Renal cortical epithelial cell (primary cell): ENCODE measurements at places on chromosomes 16 and 17.

- no peak for DNase-seq
Measured at GRCh38 chr16:21167929-21168602, 9.6 kb downstream of the LDAF1 start.

- DNase-seq, result no peak
Measured at GRCh38 chr17:8963647-8964258, 1.8 kb downstream of the PIK3R5 start.

- DNase-seq, result no peak
Measured at GRCh38 chr17:36532435-36532975, 2.2 kb downstream of the MYO19 start.

DNA sequence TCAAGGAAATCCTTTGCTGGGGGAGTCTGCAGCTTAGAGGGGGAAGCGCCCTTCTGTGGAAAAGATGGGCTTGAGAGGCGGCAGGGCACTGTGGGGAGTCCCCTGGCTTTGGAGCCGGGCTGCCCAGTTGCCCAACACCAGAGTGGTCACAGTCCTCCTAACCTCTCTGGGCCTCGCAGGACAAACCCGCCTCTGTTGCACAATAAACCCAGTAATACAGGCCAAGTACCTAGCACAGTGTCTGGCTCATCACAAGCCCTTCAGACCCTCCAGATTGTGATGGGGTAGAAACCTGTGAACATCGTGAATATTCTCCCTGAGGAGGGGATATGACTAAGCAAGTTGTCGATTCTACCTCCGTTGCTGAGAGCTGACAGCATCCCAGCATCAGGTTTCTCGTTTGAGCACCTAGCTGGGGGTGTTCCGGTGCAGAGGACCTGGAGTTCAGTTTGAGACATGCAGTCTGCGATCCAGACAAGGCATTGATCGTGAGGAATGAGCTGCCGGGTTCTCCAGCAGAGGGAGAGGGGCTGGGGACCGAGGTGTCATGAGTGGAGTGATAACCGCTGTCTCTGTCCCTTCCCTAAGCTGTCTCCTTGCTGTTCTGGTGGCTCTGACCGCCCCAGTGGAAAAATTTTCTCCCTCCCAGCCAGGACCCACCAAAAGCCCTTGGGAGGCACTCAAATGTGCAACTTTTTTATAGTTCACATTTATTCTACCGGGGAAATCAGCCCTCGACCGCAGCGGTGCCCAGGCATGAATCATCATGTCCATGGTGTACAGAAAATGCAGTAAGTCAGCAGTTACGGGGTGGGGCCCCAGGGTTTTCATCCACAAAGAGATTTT lies 161.9 kb downstream of the WSCD1 start:
- peak; percentile 83 for DNase-seq

DNA sequence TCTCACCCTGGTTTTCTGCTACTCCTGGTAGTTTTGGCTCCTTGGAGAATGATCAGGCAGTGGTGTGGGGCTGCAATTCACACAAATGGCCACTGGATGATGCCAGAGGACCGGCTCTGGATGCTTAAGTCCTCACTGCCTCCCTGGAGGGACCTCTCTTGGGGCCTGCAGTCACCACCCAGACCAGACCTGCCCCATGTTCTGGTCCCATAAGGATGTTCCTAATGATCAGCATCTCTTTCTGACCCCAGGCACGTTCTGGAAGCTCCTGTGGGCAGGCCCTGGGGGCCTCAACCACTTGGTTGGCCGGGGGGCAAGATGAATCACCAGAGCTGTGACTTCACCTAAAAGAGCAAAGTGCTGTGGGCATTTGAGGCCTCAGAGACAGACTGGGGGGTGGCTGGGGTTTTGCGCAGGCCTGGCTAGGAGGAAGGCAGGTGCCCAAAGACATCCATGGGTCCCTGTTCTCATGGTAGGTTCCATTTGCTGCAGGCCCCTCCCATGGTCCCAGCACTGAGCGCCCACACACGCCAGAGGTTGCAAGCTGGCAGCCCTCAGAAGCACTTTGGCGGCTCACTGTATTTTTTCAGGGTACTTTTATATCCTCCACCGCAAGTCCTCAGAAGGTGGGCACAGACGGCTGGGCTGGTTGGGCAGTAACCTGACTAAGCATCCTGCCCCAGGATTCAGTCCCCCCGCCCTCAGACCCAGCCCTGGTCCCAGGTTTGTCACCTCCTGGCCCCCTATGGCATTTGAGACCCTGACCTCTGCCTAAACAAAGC lies 53.2 kb downstream of the NT5M start:
- DNase-seq, result peak; percentile 71

GRCh38 chr17:50955667-50956120 lies 89.5 kb upstream of the TOB1 start:
- no peak for DNase-seq

DNA sequence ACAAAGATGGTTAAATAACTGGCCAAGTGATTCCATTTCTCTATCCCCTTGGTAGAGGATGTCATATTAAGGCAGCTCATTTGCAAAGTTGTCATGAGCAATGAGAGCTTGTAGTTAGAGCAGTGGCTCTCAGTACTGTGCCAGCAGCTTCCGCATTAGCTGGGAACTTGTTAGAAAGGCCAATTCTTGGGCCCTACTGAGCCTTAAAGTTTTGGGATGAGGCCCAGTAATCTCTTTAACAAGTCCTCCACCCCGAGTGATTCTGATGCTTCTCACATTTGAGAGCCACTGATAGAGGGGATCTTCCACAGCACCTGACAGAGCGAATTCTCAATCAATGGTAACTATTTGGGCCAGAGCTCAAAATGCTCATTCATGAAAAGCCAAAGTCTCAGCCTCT lies 20.2 kb upstream of the CCL1 start:
- DNase-seq, result no peak

DNA sequence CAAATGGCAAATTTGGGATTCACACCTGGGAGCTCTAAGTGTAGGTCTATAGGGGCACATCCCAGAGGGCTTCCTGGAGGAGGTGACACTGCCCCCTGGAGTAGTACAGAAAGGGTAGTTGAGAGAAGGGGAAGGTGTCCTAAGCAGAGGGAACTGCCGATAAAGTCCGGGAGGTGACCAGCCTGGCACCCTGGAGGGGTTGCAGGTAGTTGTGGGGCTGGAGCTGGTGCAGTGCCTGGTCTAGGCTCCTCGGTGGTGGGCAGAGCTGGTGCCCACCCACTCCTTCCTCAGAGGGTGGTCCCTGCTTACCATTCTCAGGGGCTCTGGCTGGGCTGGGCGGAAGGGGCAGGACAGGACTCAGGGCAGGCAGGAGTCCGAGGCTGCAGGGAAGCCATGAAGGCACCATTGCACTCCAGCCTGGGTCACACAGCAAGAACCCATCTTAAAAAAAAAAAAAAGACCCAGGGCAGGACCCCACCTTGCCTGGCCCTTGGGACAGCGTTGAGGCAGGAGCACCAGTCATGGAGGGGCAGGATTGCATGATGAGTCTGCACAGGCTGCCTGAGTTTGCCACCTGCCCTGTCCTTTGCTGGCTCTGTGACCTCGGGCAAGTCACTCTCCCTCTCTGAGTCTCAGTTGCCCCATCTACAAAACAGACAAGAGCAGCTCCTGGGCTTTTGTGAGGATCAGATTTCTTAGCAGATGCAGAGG lies 43.8 kb downstream of the LAT start:
- DNase-seq, result no peak

- DNase-seq, result no peak
Measured at GRCh38 chr17:21512307-21513011, 136.3 kb downstream of the KCNJ12 start.

DNA sequence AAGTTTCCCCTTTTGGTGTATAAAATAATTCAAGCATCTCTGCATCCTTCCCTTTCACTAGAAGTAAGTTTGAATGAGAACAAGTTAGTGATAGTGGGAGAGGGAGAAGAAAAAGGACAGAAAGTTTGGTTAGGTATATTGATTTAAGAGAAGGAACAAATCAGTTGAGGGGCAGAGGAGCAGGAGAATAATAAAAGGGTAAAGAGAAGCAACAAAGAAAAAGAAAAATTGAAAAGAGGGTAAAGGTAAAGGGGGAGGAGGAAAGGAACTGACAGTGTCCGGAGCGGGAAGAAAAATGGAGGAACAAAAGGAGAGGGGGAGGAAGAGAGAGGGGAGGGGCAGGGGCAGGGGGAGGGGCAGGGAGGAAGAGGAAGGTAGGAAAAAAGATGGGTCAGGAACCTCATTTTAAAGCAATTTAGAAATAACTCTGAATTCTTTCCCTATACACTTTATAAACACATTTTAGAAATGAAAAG lies 6.3 kb upstream of the IGF2BP1 start:
- DNase-seq, result no peak

DNA sequence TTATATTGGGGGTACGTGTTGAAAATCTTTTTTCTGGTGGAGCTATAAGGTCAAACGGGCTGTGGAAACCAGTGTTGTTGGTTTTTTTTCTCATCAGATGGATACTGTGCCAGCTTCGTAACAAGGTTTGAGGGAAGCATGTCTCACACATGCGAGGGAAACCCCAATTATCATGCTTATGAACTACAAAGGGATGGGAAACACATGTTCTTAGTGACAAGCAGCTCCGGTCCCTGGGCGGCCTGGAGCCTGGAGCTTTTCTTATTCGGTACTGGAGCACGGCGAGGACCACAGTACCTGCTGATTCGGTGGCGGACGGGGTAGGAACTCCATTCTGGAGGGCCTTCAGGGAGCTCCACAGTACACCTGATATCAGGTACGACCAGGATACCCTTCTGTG lies 12.5 kb downstream of the SLC43A2 start:
- no peak for DNase-seq

DNA sequence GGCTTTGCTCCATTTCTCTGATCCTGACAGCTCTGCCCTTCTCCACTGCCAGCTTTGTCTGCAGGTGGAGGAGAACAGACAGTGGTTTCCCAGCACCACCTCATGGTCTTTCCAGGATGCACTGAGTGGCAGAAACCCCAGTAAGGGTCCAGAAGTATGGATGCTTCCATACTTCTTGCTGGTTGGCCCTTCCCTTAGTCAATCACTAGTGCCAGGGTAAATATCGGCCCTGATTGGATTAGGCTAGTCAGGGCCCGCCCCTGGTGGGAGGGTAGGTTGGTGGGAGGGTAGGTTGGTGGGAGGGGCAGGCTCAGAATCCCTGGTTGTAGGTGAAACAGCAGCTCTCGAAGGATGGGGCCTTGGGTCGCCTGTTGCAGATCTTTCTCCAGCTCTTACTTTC lies 10.2 kb downstream of the RNF213 start:
- no peak for DNase-seq

GRCh38 chr16:1101573-1102332 lies 5.7 kb upstream of the C1QTNF8 start:
- no peak for DNase-seq

GRCh38 chr17:66855204-66855603 lies 20.3 kb downstream of the CACNG5 start:
- no peak for DNase-seq

DNA sequence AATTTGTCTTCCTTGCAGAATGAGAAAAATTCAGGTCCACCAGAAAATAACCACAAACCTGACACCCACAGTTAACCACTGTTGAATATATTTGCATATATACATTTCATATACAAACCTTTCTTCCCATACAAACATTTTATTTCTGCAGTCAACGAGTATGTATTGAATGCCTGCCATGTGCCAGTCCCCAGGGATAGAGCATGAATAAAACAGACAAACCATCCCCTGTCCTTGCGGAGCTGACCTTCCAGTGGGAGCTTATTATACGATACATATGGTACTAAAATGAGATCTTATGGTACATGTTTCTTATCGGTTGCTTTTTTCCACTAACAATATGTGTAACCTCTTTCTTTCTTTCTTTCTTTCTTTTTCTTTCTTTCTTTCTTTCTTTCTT lies 116.7 kb downstream of the PITPNC1 start:
- no peak for DNase-seq

- DNase-seq, result no peak
Measured at GRCh38 chr17:82944990-82945389, 105.2 kb upstream of the ZNF750 start.

DNA sequence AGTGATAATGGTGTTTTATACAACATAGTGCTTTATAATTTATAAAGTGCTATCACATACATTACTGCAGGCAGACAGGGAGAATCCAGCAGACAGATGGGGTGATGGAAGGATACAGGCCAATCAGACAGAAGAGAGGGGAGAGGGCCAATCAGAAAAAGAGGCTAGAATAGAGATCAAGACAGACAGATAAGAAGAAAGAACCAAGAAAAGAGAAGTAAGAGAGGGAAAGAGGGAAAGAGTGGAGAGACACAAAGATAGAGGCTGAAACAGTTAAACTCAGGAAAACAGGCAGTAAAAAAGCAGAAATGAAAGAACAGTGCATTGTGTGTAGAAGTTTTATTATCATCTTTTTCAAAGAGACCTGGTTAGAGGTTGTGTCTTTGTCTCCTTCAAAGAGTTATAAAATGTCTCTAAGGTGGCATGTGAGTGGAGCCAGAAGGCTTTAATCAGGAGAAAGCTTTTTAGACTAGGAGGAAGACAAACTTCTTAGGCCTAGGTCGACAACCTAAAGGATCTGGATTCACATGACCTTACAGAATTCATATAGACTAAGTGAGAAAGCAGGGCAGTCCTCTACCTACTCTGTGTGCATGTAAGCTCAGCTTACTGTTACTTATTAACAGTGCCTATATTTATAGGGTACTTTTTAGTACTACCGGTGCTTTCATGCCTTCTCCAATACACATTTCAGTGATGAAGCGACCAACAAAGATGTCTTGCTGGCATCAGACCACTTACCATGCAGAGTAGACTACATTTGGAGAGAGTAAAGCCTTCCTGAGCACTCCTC lies 8.3 kb upstream of the CHD3 start:
- no peak for DNase-seq
